ENCODE measurements at places on chromosomes 16 and 17. TPM values are rescaled to one million over a fixed set of nuclear protein-coding genes. Genes with fewer than 3 reads are reported as not detected.

The LRRC37A2 gene
- 10.8 TPM for total RNA-seq

GRCh38 chr17:50132104-50132794 lies 2.3 kb upstream of the SAMD14 start:
- DNase-seq = no peak

DNA sequence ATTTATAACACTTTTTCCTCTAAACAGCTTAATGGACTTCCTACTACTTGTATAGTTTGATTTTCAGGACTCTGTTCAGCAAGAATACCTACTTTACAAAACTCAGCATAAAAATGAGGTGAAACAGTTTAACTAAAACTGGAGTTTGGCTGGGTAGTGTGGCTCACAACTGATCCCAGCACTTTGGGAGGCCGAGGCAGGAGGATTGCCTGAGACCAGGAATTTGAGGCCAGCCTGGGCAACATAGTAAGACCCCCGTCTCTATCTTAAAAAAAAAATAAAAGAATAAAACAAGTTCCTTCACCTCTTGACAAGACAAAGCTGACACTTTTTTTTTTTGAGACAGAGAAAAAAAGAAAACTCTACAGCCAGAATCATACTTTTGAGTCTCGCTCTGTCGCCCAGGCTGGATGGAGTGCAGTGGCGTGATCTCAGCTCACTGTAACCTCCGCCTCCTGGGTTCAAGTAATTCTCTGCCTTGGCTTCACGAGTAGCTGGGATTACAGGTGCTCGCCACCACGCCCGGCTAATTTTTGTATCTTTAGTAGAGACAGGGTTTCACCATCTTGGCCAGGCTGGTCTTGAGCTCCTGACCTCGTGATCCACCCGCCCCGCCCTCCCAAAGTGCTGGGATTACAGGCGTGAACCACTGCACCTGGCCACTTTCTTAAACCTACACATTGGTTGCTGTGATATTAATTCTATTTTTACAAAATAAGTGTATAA lies 2.6 kb downstream of the PDF start:
- no peak for DNase-seq

DNA sequence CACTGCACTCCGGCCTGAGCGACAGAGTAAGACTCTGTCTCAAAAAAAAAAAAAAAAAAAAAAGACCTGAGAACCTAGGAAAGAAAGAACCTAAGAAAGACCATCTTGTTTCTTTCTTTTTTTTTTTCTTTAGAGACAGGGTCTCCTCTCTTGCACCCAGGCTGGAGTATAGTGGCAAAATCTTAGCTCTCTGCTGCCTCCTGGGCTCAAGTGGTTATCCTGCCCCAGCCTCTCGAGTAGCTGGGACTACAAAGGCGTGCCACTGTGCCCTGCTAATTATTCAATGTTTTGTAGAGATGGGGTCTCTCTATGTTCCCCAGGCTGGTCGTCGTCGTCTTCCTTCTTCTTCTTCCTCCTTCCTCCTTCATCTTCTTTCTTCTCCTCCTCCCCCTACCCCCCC lies 7.8 kb upstream of the BIRC5 start:
- DNase-seq = no peak

GRCh38 chr17:5667871-5668270 lies 83.6 kb upstream of the NLRP1 start:
- DNase-seq = no peak

DNA sequence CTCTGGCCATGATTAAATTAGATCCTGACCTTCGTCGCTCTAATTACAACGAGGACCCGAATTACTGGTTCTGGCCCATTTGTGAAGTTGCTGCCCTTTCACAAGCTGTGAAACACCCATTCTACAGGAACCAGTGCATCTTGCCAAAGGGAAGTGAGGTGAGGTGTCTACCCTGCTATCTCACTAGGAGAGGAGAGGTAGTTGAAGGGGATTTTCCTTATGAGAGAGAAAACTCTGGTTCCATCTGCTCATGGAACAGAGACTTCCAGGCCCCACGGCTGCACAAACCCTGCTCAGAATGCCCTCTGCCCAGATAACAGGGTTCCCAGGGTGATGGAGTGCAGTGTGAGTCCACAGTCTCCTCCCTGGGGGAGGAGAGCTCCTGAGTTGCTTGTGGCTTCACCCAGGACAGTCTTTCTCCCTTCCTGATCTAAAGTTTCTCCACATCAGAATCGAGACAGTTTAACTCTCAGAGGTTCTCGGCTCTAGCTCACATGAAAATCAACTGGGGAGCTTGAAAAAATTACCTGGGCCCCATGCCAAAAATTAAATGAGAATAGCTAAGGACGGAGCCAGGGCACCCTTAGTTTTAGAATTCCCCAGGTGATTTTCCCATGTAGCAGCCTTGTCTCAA lies 7.8 kb upstream of the SSTR2 start:
- DNase-seq = no peak

DNA sequence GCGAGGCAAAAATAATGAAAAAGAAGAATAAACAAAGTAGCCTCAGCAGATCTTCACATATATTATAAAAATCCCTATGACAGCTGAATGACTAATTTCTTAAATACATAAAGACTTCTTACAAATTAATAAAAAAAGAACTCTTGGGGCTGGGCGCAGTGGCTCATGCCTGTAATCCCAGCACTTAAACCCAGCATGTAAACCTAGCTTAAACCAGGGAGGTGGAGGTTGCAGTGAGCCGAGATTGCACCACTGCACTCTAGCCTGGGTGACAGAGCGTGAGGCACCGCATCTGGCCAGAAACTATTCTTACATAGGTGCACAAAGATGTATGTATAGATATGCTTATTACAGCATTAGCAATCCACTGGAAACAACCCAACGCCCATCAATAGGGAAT lies 27.7 kb downstream of the C17orf100 start:
- no peak for DNase-seq

DNA sequence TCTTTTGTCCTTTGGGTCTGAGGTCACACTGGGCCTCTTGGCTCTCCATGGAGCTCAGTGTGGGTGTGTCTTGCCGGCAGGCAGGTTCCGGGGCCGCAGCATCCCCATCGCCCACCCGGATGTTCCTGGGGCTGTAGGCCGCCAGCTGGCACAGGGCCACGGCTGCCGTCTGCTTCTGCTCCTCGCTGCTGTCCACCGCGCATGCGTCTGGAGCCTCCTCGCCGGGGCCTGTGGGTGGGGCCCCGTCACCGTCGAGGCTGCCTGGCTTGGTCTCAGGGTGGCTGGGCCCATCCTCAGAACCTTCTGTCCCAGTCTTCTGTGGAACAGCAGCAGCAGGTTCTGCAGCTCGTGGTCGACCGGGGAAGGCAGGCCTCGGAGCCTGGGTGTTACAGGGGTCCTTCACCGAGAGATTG lies 9.6 kb downstream of the ZNF750 start:
- DNase-seq = peak; percentile 37

DNA sequence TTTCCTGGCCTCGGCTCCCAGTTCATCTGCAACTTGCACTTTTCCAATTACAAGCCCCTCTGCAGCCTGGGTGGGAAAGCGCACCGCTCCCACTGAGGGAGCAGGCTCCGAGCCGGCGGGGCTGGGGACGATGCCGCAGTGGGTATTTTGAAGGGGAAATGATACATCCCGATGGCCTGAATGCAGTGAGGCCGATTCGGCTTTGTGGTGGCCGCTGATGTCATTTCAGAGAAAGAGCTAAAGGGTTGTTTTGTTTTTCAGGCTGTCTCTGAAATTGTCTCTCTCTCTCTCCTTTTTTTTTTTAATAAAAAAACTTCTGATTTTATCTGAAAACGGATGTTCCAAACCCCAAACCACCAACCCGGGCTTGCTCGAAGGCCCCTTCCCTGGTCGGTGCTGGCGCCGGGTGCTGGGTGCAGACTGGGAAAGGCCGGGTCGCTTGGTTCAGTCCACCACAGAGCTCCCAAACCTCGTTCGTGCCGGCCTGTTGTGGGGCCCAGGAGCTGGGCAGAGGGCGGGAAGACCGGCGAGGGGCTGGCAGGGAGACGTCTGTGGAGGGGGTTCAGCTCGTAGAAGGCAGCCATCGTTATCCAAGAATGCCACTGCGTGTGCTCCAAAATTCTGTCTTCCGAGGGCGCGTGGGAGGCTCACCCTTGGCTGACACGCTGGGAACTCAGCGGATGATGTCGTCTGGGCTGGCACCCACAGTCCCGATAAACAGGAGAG lies 102.8 kb downstream of the FOXL1 start:
- no peak for DNase-seq

DNA sequence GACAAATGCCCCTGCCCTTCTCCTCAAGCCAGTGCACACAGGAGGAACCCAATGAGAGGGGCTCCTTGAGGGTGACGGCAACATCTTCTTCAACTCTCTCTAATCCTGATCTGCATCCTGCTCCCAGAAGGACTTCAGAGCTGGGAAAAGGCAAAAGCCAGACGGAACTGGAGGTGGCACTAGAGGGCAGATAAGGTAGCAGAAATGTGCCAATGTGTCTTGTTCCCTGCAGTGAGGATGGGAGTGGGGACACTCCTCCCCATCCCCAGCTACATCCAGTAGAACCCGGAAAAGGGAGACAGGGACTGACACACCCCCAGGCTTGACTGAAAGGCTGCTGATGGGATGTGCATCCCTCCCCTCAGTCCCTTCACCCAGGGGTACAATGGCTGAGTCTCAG lies 28.5 kb downstream of the SRCIN1 start:
- DNase-seq = no peak

DNA sequence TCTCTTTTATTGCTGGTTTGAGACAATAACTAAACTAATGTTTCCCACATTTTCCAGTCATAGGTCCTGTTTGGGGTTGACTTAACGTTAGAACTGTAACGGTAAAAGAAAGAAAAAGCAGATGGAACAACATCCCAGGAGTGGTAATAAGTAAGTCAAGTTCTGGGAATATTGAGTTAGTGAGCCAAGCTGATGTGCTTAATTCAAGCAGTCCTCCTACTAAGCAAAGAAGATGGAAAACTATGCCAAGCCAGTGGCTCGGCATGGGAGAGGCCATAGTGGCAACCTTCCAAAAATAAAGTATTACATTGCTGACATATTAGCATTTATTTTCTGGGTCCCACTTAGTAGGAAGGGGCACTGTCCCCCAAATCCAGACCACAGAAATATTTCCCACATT lies 161.7 kb upstream of the CDH5 start:
- no peak for DNase-seq
